ENCODE measurements at places on chromosomes 4 and X.
A peak's percentile ranks its signal among the peaks of the same experiment; 100 is the strongest.

- H3K27me3 ChIP-seq, result no peaks in the 10 kb centered on the region
- H3K4me3 ChIP-seq, result no peak overlapping the region
- H3K27ac ChIP-seq, result no peak overlapping the region
- no peaks in the 10 kb centered on the region for H3K4me1 ChIP-seq
- no peak for DNase-seq
Measured at GRCh38 chrX:119419146-119419545, 20.0 kb downstream of the SLC25A43 start.

GRCh38 chr4:146469022-146469421 lies 52.7 kb downstream of the SLC10A7 start:
- H3K27ac ChIP-seq, result no peak overlapping the region
- DNase-seq, result no peak
- H3K36me3 ChIP-seq, result no peaks in the 10 kb centered on the region

DNA sequence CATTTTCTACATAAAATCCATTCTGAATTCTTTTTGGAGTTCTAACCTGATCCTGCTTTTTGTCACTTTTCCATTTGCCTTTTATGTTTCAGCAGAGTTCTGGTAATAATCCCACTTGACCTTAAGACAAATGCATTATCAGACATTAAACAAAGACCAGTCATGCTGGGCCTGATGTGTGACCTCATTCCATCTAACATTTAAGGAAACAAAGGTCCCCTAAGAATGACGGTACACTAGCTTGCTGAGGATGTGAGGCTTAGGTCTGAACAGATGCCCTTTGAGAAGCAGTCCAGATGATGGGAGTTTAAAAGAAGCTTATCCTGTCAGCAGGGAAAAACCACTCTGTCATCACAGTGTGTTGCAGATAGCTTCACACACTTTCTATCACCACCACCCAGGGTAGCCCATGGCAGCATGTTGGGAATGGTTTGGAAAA lies 38.1 kb upstream of the PDE5A start:
- no peak overlapping the region for H3K4me3 ChIP-seq
- H3K36me3 ChIP-seq, result no peaks in the 10 kb centered on the region
- H3K27ac ChIP-seq, result no peak overlapping the region
- H3K27me3 ChIP-seq, result peaks cover 6% of the 10 kb centered on the region
- no peak for DNase-seq

DNA sequence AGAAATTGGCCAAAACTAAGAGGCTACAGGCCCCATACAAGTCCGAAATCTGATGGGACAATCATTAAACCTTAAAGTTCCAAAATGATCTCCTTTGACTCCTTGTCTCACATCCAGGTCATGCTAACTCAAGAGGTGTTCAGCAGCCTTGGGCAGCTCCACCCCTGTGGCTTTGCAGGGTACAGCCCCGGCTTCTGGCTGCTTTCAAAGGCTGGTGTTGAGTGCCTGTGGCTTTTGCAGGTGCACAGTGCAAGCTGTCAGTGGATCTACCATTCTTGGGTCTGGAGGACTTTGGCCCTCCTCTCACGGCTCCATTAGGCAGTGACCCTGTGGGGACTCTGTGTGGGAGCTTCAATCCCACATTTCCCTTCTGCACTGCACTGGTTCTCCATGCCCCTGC lies 329.1 kb upstream of the MAD2L1 start:
- no peak for DNase-seq
- H3K27me3 ChIP-seq, result no peaks in the 10 kb centered on the region
- H3K36me3 ChIP-seq, result no peaks in the 10 kb centered on the region
- H3K27ac ChIP-seq, result no peak overlapping the region
- H3K4me1 ChIP-seq, result no peaks in the 10 kb centered on the region

DNA sequence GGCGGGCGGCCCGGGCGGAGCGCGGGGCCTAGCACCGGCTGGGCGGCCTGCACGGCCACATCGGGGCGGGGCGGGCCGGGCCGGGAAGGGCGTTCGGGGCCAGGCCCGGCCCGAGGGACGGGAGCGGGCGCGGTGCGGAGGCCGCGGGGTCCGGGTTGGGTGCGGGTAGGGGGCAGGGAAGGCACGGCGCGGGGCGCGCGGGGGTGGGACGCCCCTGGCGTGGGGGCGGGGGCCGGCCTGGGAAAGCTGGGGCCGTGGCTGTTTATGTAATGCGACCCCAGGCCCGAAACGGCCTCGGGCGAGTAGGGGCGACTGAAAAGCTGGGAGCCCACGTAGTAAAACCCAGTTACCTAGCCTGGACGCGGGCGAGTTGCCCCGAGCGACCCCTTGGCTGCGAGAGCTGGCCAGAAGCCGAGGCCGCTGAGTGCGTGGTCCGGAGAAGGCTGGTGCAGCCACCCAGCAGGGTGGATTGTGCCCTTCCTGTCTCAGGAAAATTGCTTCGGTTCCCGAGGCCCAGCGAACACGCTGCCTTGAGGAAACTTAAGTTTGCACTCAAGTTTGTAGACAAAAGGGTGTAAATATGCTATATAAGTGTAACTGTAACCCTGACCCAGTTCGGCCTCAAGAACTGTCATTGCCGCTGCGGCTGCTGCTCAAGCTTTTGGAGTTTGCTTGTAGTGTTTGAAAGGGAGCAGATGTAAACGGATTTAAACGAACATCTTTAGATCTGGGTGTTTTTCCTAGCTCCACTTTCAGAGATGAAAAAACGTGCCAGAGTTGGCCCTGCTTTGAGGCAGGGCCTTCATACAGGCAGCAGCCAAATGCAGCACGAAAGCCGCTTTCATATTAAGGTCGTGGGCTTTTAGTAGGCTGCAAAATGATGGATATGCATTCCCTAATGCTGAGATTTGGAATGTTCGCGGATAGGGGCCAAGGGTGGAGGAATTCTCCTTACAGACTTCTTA lies 674 bp downstream of the SEC24B start:
- no peaks in the 10 kb centered on the region for H3K27me3 ChIP-seq
- peaks cover 54% of the 10 kb centered on the region for H3K4me1 ChIP-seq
- DNase-seq, result no peak
- H3K36me3 ChIP-seq, result peaks cover 5% of the 10 kb centered on the region

DNA sequence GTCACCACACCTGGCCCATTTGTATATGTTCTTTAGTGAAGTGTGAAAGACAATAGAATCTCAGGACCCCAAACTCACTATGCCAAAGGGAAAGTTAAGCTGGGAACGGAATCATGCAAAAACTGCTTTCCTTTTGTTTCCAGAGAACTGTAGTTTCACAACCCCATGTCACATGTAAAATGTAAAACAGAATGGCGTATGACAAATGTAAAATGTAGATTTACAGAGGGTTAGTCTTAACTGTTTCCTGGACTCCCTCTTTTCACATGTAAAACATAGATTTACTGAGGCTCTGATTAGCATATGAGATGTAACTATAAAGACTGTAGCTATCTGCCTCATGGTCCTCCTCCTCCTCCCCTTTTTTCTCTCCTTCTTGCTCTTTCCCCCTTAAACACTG lies 66.3 kb downstream of the ABLIM2 start:
- no peak overlapping the region for H3K27ac ChIP-seq
- H3K4me3 ChIP-seq, result no peak overlapping the region
- no peak for DNase-seq
- H3K36me3 ChIP-seq, result peaks cover 3% of the 10 kb centered on the region
- H3K4me1 ChIP-seq, result no peaks in the 10 kb centered on the region

DNA sequence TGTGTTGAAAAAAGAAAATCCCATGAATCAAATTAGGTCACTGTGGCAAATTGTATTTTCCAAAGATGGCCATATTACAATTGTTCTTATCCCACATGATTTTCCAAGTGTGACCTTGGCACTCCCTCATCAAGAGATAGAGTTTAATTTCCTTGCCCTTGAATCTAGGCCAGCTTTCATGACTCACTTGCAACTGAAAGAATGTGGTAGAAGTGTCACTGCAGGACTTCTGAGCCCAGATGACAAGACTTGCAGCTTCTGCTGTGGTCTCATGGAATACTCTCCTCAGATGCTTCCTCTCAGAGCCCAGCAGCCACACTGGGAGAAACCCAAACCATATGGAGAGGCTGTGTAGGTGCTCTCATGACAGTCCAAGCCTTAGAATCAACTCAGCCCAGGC lies 139.0 kb downstream of the ADAMTS3 start:
- no peak overlapping the region for H3K4me3 ChIP-seq
- H3K27me3 ChIP-seq, result peaks cover 2% of the 10 kb centered on the region
- no peak overlapping the region for H3K27ac ChIP-seq
- H3K36me3 ChIP-seq, result no peaks in the 10 kb centered on the region
- no peak for DNase-seq

DNA sequence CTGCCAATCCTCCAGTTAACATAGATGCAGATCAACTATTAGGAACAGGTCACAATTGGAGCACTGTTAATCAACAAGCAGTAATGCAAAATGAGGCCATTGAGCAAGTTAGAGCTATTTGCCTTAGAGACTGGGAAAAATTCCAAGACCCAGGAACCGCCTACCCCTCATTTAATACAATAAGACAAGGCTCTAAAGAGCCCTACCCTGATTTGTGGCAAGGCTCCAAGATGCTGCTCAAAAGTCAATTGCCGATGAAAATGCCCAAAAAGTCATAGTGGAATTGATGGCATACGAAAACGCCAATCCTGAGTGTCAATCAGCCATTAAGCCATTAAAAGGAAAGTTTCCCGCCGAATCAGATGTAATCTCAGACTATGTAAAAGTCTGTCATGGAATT lies 20.5 kb upstream of the TRIM61 start:
- H3K27me3 ChIP-seq, result peaks cover 13% of the 10 kb centered on the region
- H3K36me3 ChIP-seq, result no peaks in the 10 kb centered on the region

DNA sequence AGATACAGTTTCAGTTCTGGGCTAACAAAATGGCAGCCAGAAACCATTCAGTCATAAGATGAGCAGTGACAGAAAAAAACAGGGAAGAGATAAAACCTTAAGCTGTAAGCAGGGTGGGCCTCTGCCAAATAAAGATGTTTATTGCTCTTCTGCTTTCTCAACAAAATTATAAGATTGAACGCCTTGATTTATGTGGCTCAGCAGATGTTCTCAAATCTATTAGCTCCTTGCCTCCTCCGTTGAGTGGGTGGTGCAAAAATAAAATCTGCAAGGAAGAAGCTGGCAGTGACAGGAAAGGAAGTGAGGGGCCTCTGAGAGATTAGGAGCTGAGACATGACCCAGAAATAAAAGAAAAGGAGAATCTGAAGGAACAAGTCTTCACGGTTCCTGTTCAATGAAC lies 206.6 kb downstream of the PTTG2 start:
- peaks cover 10% of the 10 kb centered on the region for H3K27me3 ChIP-seq
- no peak for DNase-seq
- no peak overlapping the region for H3K4me3 ChIP-seq
- H3K4me1 ChIP-seq, result no peaks in the 10 kb centered on the region
- no peak overlapping the region for H3K27ac ChIP-seq

- no peaks in the 10 kb centered on the region for H3K36me3 ChIP-seq
- no peak for DNase-seq
- no peaks in the 10 kb centered on the region for H3K4me1 ChIP-seq
- no peak overlapping the region for H3K4me3 ChIP-seq
Measured at GRCh38 chr4:21765810-21766407, 182.7 kb downstream of the KCNIP4 start.

- H3K4me3 ChIP-seq, result no peak overlapping the region
- no peaks in the 10 kb centered on the region for H3K36me3 ChIP-seq
- DNase-seq, result no peak
- no peak overlapping the region for H3K27ac ChIP-seq
- peaks cover 19% of the 10 kb centered on the region for H3K27me3 ChIP-seq
Measured at GRCh38 chr4:26235500-26235899, 85.3 kb upstream of the RBPJ start.

DNA sequence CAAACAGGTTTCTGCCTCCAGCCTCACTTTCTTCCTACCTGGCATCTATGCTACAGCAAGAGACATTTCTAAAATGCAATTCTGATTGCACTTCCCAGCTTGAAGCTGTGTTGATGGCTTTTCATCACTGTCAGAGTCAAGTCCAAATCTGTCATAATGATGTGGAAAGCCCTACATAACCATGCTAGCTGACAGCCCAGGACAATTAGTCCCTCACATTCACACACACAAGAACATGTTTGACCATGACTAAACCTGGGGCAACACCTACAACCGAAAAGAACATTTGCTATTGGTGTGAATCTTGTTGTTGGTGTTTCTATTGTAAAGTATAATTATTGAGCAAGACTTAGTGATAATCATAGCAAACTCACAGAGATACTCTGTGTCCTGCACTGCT lies 58.2 kb downstream of the PPM1K start:
- H3K4me1 ChIP-seq, result no peaks in the 10 kb centered on the region
- peaks cover 2% of the 10 kb centered on the region for H3K27me3 ChIP-seq
- no peak overlapping the region for H3K27ac ChIP-seq
- H3K4me3 ChIP-seq, result no peak overlapping the region
- DNase-seq, result no peak

- H3K27ac ChIP-seq, result no peak overlapping the region
- no peaks in the 10 kb centered on the region for H3K36me3 ChIP-seq
- DNase-seq, result no peak
- no peak overlapping the region for H3K4me3 ChIP-seq
- peaks cover 16% of the 10 kb centered on the region for H3K4me1 ChIP-seq
Measured at GRCh38 chr4:85865256-85865655, 390.3 kb downstream of the ARHGAP24 start.

GRCh38 chrX:17161991-17162390 lies 213.0 kb upstream of the NHS start:
- H3K4me1 ChIP-seq, result no peaks in the 10 kb centered on the region
- no peak overlapping the region for H3K27ac ChIP-seq
- no peak for DNase-seq

DNA sequence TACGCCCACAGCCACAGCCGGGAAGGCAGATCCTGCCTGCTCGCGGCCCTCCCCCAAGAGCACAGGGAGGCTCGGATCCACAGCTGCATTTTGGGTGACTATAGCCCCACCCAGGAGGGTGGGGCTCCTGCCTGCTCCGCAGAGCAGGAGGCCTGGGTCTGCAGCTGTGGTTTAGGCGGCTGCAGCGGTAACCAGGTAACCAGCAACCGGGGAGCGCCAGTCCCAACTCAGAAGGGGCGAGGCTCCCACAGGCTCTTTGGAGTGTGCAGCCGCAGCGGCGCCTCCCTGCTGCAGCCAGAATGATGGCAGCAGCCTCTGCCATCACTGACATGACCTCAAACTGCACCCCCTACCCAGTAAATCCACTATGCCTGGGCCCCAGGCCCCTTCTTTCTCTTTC lies 148.0 kb upstream of the F9 start:
- H3K27me3 ChIP-seq, result no peaks in the 10 kb centered on the region
- H3K4me1 ChIP-seq, result no peaks in the 10 kb centered on the region
- H3K36me3 ChIP-seq, result no peaks in the 10 kb centered on the region
- no peak for DNase-seq

DNA sequence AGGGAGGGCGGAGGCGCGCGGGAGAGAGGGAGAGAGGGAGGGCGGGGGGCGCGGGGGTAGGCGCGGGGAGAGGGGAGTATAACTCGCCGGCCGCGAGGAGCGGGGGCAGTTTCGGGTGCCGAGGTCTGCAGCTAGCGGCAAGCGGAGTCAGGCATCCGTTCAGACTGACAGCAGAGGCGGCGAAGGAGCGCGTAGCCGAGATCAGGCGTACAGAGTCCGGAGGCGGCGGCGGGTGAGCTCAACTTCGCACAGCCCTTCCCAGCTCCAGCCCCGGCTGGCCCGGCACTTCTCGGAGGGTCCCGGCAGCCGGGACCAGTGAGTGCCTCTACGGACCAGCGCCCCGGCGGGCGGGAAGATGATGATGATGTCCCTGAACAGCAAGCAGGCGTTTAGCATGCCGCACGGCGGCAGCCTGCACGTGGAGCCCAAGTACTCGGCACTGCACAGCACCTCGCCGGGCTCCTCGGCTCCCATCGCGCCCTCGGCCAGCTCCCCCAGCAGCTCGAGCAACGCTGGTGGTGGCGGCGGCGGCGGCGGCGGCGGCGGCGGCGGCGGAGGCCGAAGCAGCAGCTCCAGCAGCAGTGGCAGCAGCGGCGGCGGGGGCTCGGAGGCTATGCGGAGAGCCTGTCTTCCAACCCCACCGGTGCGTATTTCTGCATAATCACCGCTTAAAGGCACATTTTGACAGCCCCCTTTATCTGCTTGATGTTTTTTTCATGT lies at the start of gene POU4F2:
Gene POU4F2 (plus strand): TSS at position 108 of the 720 bp plus-strand sequence. CDS start 248 bp downstream, at position 356.
- H3K36me3 ChIP-seq, result no peaks in the 10 kb centered on the region
- no peak within 1 kb of the TSS for H3K27ac ChIP-seq
- H3K4me1 ChIP-seq, result peaks cover 13% of the 10 kb centered on the region
- DNase-seq, result no peak
- peaks cover 74% of the 10 kb centered on the region for H3K27me3 ChIP-seq
- peak within 1 kb of the TSS; percentile 17 for H3K4me3 ChIP-seq

Measured in activated B cell treated with CpG ODN at 0.5 μM for 24 hours (primary cell).